ENCODE measurements at places on chromosomes 13 and 19. TPM values are rescaled to one million over a fixed set of nuclear protein-coding genes. Genes with fewer than 3 reads are reported as not detected.

Gene PROZ
- total RNA-seq: not detected

Gene ZNF221
- 0.78 TPM for total RNA-seq

Gene LILRA1
- not detected for total RNA-seq

Gene NTF4
- total RNA-seq: not detected

Gene TUBA3C
- total RNA-seq: 2.9 TPM

Gene TMEM255B
- 0.75 TPM for total RNA-seq

Gene DKKL1
- 0.69 TPM for total RNA-seq

Gene LYPD3
- total RNA-seq: 0.33 TPM

Gene SYNE4
- total RNA-seq: 0.72 TPM

Gene CYP2F1
- total RNA-seq: not detected

Gene C13orf42
- not detected for total RNA-seq

Gene HIPK4
- total RNA-seq: 0.09 TPM

Gene ATP4B
- total RNA-seq: not detected

Gene EXOC3L2
- 15.5 TPM for total RNA-seq

Gene DAPK3
- 39.2 TPM for total RNA-seq

Gene ZNF793
- 0.02 TPM for total RNA-seq

Gene KLF2
- total RNA-seq: 1.3 TPM

Gene ITGBL1
- 0.20 TPM for total RNA-seq

Gene SMG9
- 79.7 TPM for total RNA-seq

Gene CD177
- total RNA-seq: not detected

Gene CEACAM8
- total RNA-seq: not detected

Gene CD37
- 12.0 TPM for total RNA-seq

Gene SIGLEC9
- not detected for total RNA-seq

Gene SYNGR4
- not detected for total RNA-seq

Gene TPP2
- total RNA-seq: 55.9 TPM

Gene SLC6A16
- 0.95 TPM for total RNA-seq

Gene SWSAP1
- total RNA-seq: 2.5 TPM

Gene SPACA4
- not detected for total RNA-seq

Gene LILRB4
- not detected for total RNA-seq

Gene CYP4F11
- not detected for total RNA-seq

Gene KLHL1
- not detected for total RNA-seq

Gene CDX2
- 0.04 TPM for total RNA-seq

Gene MZT1
- 22.6 TPM for total RNA-seq

Data from K562 (cell line).